ENCODE measurements at places on chromosomes 12 and 14. TPM values are rescaled to one million over a fixed set of nuclear protein-coding genes. Genes with fewer than 3 reads are reported as not detected.

Gene CD4
- total RNA-seq, result not detected

Gene MLF2
- 261 TPM for total RNA-seq

Gene KRT80
- 36.8 TPM for total RNA-seq

Gene RHOJ
- total RNA-seq, result not detected

Gene ZFHX2
- 1.1 TPM for total RNA-seq

Gene SCARB1
- total RNA-seq, result 161 TPM

Gene SYNDIG1L
- total RNA-seq, result not detected

Gene NTF3
- total RNA-seq, result not detected
